ENCODE measurements at places on chromosomes 6 and 20.

- no peak for DNase-seq
Observed at GRCh38 chr6:142233945-142234682, 67.7 kb upstream of the ADGRG6 start.

DNA sequence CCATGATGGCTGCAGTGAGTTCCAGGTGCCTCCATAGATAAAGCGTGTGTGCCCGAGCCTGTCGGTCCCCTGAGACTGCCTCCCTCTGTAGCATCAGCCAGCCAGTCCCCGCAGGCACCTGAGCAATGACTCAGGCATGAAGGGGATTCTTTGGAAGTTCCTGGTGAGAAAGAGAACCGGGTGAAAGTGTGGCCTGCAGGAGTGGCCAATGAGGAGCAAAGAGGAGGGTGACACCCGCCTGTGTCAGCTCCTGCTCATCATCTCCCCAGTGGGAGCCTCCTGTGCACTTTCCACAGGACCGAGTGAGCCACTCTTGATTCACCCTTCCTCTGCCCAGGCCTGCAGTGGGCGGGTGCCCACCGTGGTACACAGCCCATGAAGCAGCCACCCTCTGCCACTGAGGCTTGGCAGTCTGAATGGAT, 71.2 kb upstream of the PTPN1 start:
- DNase-seq = no peak

DNA sequence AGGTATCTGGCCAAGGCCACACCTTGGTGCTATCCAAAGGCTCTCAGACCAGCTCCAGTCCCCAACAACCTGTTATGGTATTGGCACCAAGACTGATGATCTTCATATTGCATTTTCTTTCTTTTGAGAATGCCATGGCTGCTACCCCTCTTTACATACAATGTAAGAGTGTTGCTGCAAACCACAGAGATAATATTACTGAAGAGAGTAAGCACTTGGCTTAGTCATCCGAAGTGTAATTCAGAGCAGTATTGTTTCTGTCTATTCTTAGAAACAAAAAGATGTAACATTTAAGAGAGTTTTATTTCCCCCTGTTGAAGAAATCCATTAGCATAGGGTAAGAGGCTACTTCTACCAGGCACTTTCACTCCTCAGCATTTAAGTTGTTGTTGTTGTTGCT, 212.5 kb downstream of the C6orf118 start:
- no peak for DNase-seq

- no peak for DNase-seq
Observed at GRCh38 chr20:1363522-1363921, 29.3 kb downstream of the FKBP1A start.

DNA sequence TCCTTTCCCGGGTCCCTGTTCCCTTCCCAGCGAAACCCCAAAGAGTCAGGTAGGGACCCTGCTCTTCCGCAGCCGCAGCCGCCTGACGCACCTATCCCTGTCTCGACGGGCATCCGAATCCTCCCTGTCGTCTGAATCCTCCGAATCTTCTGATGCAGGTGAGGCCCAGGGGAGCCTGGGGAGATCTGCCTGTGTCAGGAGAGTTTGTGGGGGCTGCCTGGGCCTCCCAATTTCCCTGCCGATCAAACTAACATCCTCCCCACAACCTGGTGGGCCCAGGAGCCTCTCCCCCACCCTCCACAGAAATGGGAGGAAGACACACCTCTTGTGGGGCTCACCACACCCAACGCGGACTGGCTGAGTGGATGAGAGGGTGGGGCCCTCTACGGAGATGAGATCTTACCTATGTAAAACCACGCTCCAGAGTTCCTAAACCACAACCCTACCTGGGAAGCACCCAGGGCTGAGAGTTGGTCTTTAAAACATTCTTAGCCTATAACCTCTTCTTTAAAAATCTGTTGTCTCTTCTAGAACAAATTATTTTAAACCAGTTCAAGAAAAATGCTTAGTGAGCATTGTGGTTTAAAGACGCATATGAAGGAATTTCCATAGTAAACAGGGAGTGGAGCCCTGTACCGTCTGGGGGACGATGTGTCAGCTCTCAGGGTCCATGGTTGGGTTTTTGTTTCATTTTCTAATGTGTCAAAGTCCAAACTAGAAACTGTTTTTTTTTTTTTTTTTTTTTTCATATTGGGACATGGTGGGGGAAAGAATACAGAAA, 1.7 kb downstream of the CDC25B start:
- peak; percentile 44 for DNase-seq

All from DND-41 (cell line).